Uterus (tissue), 4 donors: ENCODE measurements at places on chromosomes 13 and 19. TPM values are rescaled to one million over a fixed set of nuclear protein-coding genes. Genes with fewer than 3 reads are reported as not detected.

Gene ATP7B
- total RNA-seq = 9.2 TPM

Gene IGFL1
- not detected for total RNA-seq

Gene IGSF23
- total RNA-seq = not detected

Gene SYNGR4
- not detected for total RNA-seq

Gene ZNF221
- total RNA-seq = 9.4 TPM

Gene PDX1
- not detected for total RNA-seq

Gene SWSAP1
- total RNA-seq = 0.48 TPM

DNA sequence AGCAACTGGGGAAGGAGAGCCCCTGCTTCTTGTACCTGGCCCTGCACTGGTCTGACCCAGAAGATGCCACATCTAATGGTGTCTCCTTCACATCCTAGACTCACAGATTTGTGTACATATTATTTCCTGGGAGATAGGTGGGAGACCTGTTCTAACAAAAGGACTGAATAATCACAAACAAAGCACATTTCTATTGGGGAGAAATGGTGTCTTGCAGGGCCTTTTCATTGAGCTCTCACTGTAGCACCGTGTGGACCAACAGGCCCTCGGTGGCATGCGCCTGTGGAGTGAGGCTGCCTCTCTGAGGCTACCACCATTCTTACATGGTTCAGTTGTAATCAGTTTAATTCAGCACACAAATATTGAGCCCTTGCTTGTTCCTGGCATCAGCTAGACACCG is 989 bp upstream of the SACS start:
- DNase-seq = no peak

- DNase-seq = no peak
These were observed 21.0 kb downstream of the SERP2 start for GRCh38 chr13:44394658-44395057.

DNA sequence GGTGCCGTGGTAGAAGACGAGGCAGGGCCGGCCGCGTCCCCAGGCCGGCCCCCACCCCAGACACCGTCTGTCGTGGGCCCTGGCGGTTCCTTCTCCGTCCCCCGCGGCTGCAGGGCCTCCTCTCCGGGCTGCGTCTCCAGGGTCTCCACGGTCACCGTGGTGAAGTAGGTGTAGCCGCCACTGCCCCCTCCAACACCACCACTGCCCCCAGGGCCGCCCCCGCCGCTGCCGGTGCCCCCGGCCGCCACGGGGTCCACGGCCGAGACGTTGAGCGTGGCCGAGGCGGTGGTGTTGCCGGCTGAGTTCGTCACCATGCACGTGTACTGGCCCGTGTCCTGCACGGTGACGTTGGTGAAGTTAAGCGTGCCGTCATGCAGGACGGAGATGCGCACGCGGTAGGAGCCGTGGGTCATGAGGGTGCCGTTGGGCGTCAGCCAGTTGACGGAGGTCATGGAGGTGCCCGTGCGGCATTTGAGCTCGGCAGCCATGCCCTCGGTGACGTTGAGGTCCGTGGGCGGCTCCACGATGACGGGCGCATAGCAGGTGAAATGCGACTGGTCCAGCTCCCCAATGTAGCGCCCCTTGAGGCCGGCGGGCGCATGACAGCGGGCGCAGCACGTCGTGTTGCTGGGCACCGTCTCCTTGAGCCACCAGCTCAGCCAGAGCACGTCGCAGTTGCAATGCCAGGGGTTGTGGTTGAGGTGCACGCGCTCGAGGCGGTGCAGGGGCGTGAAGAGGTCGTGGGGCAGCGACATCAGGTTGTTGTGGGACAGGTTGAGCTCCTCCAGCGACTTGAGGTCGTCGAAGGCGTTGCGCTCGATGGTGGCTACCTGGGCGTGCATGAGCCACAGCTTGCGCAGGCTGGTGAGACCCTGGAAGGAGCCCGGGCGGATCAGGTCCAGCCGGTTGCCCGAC is 4.6 kb upstream of the ASPDH start:
- no peak for DNase-seq

DNA sequence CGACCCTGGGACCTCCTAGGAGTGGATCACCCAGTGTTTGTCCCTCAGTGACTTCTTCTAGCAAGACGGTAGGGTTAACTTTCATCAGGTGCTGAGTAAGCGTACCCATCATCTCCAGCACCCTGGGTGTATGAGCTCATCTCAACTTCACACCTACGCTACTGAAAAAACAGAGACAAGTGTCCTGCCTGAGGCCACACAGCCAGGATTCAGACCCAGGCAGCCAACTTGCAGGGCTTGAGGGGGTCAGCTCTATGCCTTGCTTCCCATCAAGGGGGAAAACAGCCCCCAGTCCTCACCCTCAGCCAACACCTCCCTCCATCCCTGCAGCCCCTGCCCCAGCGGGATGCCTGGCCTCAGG is 4.6 kb downstream of the TLE2 start:
- DNase-seq = no peak

DNA sequence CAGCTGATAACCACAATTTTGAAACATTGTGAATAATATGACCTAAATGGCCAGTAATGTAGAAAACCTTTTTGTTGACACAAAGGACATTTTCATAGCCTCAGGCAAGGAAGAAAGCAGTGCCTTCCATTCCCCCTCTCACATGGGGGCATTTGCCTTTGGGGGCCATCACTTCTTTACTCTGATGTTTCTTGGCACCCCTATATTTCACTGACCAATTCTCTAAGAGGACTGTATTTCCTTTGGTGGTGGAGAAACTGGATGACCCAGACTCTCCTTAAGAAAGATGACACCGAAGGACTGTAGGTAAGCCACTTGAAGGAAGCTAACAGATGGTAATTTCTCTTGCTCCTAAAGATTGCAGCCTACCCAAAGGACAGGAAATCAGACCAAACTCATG is 254.6 kb downstream of the DCLK1 start:
- DNase-seq = no peak

DNA sequence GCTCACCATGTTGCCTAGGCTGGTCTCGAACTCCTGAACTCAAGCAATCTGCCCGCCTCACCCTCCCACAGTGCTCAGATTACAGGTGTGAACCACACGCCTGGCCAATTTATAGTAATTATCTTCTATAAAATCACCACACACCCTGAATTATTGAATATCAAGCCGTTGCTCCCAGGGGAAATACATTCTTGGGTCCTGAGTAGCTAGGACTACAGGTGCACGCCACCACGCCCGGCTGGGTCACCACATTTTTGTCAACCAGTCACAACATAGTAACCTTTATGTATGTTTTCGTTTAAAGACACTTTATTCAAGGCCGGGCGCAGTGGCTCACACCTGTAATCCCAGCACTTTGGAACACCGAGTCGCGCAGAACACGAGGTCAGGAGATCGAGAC is 8.3 kb downstream of the CBLC start:
- no peak for DNase-seq

- no peak for DNase-seq
These were observed 52.7 kb downstream of the ZNF627 start for GRCh38 chr19:11649941-11650340.

DNA sequence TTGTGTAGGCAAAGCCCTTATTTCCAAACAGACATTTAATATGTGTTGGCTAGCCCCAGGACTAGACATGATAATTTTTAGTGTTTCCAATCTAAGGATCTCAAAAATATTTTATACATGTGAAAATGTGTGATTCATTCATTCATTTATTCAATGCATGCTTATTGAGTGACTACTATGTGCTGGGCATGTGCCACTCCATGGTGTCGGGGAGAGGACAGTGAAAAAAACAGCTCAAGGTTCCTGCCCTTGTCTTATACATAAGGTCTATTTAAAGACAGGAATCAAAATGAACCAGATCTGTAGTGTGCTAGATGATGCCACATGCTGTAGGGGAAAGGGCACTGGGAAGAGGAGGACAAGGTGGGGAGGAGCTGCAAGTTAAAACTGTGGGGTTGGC is 36.5 kb downstream of the GJA3 start:
- no peak for DNase-seq

GRCh38 chr19:48578891-48579290 is 26.9 kb downstream of the SULT2B1 start:
- DNase-seq = no peak

GRCh38 chr13:27161980-27162379 is 9.6 kb downstream of the USP12 start:
- no peak for DNase-seq

DNA sequence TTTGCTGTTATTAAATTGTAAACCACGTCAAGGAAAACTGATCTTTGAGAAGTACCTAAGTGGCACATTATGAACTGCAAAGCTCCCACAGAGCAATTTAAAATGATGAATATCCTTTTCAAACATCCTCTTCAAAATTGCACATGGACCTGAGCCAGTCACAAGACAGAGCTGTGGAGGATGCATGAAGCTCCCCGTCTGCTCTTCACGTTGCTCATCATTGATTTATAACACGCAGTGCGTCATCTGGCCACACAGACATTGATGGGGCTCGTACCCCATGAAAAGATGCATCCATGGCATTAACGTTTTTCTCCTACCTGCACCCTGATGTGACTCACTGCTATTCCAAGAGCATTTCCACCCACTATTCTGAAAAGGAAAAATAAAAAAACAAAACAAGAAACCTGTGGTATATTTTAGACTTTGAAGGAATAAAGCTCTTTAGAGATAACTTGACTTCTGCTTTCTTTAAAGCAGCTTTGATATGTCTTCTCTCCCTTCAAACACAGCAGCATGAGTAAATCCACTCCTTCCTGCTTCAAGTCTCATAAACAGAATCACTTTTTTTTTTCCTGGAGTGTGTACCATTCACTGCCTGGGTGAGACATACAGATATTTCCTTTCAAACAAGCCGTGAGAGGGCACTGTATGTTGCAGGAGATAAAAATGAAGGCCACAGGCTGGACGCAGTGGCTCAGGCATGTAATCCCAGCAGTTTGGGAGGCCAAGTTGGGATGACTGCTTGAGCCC is 7.2 kb upstream of the SERTM1 start:
- peak; percentile 83 for DNase-seq

- peak; percentile 18 for DNase-seq
These were observed 720 bp downstream of the FARP1 start for GRCh38 chr13:98143601-98144026.

- DNase-seq = no peak
These were observed 54.0 kb upstream of the GTF3A start for GRCh38 chr13:27370305-27370872.

DNA sequence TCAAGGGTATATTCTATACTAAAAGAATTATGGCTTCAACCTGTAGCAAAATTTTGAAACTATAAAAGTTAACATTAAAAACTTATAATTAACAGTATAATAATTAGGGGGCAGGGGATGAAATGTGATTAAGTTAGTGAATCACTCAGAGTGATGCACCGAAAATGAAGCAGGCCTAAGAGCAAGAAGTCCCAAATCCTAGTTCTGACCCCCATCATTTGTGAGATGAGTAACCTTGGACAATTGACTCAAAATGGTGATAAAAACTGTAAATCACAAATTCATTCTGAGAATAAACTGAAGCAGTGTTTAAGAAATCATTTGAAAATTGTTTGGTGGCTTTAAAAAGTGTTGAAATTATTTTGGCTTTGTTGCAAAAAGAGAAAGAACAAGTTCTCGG is 56.8 kb downstream of the KLF12 start:
- no peak for DNase-seq
